ENCODE measurements at places on chromosomes 2 and 18. TPM values are rescaled to one million over a fixed set of nuclear protein-coding genes. Genes with fewer than 3 reads are reported as not detected.

DNA sequence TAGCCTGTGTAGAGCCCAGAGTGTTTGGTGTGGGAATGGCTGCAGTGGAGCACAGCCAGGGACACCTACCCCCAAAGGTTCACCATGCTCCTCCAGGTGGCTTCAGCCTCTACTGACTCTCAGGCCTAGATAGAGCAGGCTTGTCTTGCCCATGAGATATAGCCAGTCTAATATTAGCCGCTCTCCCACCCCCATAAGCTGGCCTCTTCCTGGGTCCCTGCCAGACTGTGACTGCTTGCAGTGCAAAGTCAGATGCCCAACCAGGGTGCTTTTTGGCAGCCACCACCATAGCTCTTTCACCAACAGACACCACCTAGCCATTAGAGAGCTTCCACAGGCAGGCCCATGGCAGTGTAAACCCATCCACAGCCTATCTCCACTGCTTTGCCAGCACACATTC is 405.3 kb downstream of the MBD2 start:
- no peak for DNase-seq

GRCh38 chr2:75002007-75002406 is 43.6 kb downstream of the POLE4 start:
- no peak for DNase-seq

- DNase-seq, result no peak
Observed at GRCh38 chr2:5940596-5941535, 248.7 kb downstream of the SOX11 start.

DNA sequence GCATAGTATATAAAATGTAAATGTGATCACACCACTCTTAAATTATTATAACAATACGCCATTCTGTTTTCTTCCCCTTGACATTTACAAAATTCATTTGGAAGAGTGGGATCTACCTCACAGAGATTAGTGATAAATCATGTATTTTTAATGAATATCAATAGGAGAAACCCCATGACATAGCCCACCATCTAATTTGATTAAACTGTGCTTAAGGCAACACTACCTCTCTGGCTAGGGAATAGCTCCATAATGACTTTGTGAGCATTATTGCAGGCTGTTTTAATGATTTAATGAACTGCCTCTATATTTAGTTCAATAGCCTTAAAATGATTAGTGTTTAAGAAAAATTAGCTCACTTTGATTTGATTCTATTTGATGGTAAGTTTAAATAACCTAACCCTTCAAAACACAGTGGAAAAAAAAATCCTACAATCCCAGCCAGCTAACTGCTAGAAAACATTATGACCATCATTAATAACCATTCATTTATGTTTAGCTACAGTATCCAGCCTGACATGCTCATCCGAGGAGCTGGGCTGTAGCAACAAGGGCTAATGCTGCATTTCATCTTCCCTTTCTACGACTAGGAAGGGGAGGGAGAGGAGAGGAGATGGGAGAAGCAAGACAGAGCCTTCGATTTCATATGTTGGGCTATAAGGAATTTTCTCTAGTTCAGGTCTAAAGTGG is 75.3 kb upstream of the BCL11A start:
- DNase-seq, result no peak

Gene PAX3
- total RNA-seq, result not detected

Gene MALL
- 2.9 TPM for total RNA-seq

- no peak for DNase-seq
Observed at GRCh38 chr2:1976112-1976511, 231.8 kb upstream of the PXDN start.

Data from frontal cortex (tissue), 4 donors.